ENCODE measurements at places on chromosomes 16 and 17.

- no peak for DNase-seq
- H3K4me3 ChIP-seq, result peak overlapping the region; percentile 25
- no peaks in the 10 kb centered on the region for H3K36me3 ChIP-seq
- H3K27me3 ChIP-seq, result no peaks in the 10 kb centered on the region
- H3K4me1 ChIP-seq, result peaks cover 20% of the 10 kb centered on the region
- peak overlapping the region; percentile 68 for H3K27ac ChIP-seq
Measured at GRCh38 chr17:61203671-61204131, 195.9 kb upstream of the TBX2 start.

GRCh38 chr16:49620869-49621240 lies 235.1 kb downstream of the ZNF423 start:
- no peak for DNase-seq
- no peak overlapping the region for H3K4me3 ChIP-seq
- H3K27ac ChIP-seq, result peak overlapping the region; percentile 86

DNA sequence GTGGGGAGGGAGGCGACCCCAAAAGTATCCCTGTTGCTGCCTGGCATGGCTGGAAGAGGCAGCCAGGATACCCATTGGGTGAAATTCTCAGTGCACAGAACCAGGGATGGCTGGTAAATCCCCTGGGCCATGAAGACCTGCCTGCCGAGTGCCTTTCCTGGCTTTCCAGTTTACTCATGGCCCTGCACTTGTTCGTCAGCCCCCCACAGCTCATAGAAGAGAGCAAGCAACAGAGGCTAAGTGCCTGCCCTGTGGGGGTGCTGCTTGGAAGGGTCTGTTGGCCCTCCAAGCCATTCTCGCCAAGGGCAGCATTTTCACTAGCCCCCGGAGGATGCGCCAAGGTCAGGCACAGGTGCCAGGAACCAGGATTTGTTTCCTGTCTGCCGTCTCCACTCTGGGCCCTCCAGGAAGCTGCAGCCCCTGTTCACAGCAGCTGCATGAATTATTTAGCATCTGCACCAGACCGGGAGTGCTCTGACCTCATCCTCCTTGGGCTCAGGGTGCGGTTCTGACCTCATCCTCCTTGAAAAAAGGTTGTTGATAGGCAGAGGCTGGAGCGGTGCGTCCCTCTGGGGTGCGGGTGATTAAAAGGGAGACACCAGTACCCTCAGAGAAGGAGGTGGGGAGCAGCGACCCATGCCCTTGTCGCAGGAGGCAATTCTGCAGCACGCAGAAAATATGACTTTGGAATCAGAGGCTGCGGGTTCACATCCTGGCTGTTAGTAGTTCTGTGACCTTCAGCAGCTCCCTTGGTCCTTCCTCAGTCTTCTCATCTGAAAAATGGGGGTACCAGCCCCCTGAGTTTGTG lies 14.2 kb upstream of the CD300A start:
- peaks cover 55% of the 10 kb centered on the region for H3K4me1 ChIP-seq
- no peak overlapping the region for H3K4me3 ChIP-seq
- H3K27ac ChIP-seq, result peak overlapping the region; percentile 93
- no peak for DNase-seq
- H3K27me3 ChIP-seq, result no peaks in the 10 kb centered on the region

DNA sequence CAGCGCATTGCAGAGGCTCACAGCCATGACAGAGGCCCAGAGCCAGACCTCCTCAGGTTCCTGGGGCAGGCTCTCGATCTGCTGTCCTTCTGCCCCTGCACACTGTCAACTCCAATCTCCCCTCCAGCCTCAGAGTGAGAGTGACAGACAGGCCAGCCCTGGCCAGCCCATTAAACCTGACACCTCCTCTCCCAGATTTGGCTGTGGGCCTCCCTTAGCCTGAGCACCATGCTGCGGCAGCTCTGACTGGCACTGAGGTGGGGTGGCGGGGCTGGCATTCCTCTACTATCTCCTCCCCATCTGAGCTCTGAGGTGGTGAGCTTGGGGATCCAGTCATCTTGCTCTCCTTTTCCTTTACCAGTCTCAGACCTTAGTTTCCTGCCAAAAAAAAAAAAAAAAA lies 15.5 kb upstream of the C1QL1 start:
- H3K27ac ChIP-seq, result no peak overlapping the region
- no peaks in the 10 kb centered on the region for H3K36me3 ChIP-seq
- H3K4me3 ChIP-seq, result no peak overlapping the region
- no peak for DNase-seq
- H3K27me3 ChIP-seq, result no peaks in the 10 kb centered on the region

DNA sequence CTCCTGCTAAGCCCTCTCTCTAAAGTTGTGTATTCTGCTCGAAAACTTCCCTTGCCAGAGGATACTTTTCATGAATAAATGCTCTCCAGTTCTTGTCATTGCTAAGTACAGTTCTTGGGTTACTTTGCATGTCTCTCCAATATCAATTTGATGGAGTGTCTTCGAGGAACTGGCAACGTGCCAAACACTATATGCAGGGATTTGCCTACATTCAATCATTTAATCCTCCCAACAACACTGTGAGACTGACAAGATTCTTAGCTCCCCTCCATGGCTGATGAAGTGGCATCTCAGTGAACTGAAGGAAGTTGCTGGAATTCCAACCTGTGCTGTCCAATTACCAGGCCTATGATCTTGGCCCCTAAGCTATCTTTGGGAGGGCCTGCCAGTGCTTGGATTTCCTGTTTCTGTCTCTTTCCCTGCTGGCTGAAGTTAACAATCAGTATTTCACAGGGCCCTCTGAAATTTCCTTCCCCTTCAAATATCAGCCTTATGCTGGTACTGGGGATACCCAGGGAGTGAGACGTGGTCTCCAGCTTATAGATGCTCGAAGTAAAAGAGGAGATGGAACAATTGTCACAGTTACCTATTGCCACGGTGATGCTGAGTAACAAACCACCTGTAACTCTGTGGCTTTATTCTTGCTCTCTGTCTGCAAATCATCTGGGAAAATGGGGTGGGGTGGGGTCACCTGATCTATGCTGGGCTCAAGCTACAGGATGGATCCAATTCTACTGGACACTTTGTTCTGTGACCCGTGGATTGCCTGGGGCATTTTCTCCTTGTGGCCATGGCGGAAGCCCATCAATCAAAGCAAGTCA lies 19.4 kb upstream of the CRISPLD2 start:
- H3K27ac ChIP-seq, result no peak overlapping the region
- no peak for DNase-seq
- H3K4me3 ChIP-seq, result no peak overlapping the region

DNA sequence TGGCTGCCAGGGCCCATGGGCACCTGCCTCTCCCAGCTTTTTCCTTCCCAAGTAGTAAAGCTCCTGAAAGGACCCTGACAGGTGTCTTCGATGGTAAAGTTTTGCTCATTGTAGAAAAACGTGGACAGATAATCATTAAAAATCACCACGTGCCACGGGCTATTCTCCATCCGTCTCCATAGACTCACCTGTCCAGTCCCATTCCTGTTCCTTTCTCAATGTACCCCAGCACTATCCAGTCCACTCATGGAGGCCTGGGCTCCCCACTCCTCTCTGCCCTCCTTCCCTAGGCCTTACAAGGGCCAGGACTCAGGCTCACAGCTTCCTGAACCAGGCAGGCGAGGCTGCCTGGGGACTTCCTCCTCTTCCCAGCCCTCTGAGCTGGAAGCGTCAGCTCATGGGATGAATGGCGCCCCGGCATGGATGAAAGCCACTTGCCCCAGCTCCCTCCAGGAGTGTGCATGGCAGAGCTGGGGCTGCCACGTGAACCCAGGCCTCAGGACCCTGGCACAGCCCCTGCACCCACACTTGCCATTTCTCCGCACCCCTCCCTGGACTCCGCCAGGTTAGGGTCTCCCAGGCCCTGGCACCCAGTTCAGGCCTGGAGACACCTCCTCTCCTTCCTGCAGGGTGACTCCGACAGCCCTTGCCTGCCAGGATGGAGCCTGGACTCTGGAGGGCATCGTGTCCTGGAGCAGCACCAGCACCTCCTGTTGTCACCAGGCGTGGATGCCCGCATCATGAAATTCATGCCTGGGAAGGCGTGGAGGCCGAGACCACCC lies 8.8 kb downstream of the CTRB1 start:
- H3K4me3 ChIP-seq, result no peak overlapping the region
- H3K4me1 ChIP-seq, result no peaks in the 10 kb centered on the region
- DNase-seq, result no peak
- H3K27ac ChIP-seq, result no peak overlapping the region
